ENCODE measurements at places on chromosomes 12 and 14.

DNA sequence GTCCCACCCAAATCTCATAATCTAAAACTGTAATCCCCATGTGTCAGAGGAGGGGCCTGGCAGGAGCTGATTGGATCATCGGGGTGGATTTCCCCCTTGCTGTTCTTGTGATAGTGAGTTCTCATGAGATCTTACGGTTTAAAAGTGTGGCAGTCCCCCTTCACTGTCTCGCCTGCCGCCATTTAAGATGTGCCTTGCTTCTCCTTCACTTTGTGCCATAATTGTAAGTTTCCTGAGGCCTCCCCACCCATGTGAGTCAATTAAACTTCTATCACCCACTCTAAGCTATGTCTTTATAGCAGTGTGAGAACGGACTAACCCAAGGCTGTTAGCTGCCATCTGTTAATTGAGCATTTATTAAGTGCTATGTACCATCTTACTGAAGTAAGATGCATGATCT lies 105.1 kb downstream of the PTPN11 start:
- no peak for DNase-seq

- DNase-seq: no peak
Measured at GRCh38 chr12:108665608-108666202, 32.0 kb upstream of the SELPLG start.

DNA sequence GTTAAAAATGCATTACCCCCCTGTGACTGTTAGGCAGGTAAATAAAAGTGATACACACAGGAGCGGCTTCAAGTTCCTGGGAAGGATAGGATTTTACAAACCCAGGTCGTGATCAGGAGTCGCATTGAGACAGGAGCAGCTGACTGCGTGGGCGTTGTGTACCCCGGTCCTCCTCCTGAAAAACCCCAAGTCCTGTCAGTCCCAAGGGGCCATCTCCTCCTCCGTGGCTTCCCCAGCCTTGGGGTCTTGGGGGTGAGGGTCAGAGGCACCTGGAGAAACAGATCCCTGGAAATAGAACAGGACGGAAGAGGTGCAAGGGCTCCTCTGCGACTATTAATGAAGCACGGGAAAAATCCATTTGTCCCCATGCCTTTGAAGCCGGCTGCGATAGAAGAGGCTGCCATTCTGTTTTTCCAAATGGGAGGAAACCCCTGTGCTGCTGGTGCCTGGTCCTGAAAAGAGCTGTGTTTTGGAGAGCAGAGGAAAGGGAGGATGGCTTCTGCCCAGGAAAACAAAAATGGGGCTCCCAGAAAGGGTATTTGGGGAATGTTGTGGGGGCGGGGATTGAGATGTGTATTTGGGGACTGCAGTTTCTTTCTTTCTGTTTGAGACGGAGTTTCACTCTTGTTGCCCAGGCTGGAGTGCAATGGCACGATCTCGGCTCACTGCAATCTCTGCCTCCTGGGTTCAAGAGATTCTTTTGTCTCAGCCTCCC lies 143.1 kb downstream of the ZNF664 start:
- DNase-seq: no peak

DNA sequence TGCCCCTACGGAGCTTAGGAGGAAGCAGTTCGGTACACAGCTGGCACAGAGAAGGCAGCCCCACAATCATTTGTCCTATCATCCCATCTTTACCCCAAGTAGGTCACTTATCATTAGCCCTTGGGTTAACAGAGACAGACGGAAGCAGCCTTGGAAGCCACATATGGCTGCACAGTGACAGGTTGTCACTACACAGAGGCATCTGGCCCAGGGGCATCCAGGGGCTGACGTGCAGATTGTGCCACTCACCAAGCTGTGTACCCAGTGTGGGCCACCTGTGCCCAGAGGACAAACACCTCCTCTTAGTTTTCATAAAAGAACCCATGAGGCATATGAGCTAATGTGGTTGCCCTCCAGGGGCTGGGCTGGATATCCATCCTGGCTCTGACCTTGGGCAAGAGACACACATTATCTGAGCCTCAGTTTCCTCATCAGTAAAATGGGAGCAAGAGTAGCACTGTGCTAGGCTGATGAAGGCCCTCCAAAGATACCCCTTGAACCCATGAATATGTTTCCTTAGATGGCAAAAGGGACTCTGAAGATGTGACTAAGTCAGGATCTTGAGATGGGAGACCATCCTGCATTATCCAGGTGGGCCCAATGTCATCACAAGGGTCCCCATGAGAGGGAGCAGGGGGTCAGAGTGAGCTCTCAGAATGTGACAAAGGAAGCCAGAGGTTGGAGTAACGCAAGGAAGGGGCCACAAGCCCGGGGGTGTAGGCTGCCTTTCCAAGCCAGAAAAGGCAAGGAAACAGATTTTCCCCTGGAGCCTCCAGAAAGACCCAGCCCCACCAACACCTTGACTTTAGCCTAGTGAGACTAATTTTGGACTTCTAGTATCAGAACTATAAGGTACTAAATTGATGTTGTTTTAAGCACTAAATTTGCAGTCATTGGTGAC lies 64.6 kb downstream of the C14orf132 start:
- no peak for DNase-seq

Measured in stimulated activated naive CD4-positive, alpha-beta T cell (primary cell).